Erythroblast (primary cell): ENCODE measurements at places on chromosomes 5 and 9.

DNA sequence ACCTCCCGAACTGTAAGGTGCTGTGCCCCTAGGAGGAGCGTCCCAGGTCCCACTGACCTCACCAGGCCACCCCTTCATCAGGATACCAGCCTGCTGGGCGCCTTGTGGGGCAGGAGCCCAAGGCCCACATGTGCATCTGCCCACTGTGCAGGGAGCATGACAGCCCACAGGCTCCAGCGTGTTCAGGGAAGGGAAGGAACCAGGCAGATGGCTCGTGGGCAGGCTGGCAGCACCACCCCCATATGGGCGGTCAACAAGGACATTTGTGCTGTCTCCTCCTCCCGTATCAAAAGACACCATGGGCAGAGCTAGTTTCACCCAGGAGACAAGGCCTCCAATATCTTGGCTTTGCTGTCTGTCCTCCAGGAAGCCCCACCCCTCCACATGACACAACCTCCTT lies 85.5 kb upstream of the PPP1R26 start:
- no peak for DNase-seq

- DNase-seq: no peak
Measured at GRCh38 chr9:99389087-99390033, 167.3 kb downstream of the SEC61B start.

- DNase-seq: no peak
Measured at GRCh38 chr9:30935730-30936129, 1448.7 kb upstream of the ACO1 start.

DNA sequence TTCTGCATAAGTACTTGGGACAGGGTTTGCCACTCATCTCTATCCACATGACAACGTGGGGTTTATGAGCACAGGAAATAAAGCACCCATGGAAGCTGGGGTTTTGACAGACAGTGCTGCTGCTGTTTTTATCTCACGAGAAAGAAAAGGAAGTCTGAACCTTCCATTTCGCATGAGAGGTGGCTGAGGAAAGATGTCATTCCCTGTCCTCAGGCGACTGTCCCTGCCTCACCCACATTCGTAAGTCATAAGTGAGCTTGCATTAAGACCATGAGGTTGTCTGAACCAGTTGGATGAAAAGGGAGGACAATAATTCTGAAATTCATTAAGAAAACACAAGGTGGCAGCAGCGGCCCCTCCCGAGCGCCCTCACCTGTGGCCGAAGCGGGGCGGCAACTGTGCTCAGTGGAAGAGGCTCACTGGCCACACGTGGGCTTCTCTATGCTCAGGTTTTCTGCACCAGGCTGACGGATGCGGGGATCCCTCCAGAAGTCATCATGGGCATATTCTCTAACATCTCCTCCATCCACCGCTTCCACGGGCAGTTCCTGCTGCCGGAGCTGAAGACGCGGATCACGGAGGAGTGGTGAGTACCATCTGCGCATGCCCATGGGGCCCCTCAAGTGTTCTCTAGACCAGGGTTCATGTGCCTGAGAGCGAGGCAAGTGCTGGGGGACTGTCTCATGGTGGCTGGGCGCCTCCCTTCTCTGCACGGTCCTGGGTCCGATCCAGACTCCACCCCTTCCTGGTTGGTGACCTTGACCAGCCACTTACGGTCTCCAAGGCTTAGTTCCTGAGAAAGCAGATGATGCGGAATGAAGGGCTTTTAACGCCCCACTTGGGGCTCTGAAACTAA lies 54.7 kb upstream of the SUSD3 start:
- peak; percentile 55 for DNase-seq

DNA sequence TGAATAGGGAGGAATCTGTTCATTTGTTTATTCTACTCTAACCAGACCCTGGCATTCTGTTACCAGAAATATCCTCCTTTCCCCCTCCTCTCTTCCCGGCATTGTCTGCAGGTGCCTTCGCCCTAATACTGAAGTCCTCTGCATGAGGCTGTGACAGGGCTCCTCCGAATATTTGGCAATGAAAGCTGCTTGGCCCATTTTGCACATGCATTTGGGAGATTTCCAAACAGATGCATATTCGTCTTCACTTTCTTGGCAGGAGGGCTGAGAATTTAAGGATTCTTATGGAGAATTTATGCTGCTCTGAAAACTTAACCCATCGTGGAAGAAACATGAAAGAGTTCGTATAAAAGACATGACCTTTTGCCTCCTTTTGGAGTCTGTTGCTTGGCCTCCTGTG lies 484.0 kb downstream of the ZNF608 start:
- no peak for DNase-seq

DNA sequence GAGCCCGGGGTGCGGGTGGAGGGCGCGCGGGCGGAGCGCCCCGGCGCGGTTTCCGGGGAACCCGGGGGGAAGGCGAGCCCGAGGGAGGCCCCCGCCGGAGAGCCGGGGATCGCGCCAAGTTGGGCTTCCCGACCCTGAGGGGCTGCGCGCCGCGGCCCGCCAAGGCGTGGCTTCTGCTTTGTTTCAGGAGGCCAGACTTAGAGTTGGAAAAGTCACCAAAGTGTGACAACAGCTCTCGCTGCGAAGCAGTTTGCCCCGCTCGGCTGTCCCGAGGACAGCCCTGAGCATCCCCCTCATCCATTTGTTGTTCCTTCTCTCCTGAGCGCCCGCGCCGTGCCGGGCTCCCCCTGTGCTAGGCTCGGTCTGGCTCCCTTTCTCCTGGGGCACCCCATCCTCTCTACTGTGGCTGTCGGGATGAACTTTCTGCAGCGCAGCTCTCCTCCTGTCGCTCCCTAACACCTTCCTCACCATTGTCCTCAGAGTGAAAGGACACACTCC lies 410 bp downstream of the GLIPR2 start:
- peak; percentile 36 for DNase-seq

DNA sequence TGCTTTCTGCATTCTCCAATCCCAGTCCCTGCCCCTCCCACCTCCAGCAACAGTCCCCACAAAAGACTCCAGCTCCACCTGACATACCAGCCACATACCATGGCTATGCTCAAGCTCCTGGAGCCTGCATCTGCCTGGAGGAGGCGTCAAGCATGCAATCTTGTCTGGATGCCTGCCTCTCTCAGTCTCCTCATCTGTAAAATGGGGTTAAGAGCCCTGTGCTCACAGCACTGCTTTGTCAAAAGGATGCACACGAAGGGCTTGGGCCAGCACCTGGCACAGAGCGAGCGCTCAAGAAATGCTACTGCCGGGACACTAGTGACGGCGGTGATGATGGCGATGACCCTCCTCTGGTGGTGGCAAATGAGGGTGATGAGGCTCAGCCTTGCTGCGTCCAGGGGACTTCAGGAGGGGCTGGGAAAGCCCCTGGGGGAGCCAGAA lies 202.9 kb upstream of the IER5L start:
- DNase-seq: no peak

GRCh38 chr5:10903786-10904560 lies 142.9 kb upstream of the DAP start:
- no peak for DNase-seq

DNA sequence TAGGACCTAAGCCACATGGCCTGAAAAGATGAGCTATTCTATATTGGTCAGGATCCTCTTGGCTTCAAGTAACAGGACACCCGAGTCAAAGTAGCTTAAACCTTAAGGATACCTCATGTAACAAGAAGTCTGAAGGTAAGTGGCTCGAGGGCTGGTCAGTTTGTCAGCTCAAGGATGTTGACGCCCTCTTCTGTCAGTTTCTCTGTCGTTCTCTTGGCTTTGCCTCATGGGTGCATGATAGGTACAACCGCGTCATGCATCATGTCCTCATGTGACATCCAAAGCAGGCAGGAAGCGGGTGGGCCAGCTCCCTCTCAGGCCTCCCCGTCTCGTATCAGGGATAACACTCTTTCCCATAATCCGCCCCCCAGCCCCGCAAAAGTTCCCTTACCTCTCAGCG lies 22.1 kb upstream of the TCERG1 start:
- DNase-seq: no peak

- no peak for DNase-seq
Measured at GRCh38 chr9:120893611-120894307, 16.8 kb upstream of the PHF19 start.

DNA sequence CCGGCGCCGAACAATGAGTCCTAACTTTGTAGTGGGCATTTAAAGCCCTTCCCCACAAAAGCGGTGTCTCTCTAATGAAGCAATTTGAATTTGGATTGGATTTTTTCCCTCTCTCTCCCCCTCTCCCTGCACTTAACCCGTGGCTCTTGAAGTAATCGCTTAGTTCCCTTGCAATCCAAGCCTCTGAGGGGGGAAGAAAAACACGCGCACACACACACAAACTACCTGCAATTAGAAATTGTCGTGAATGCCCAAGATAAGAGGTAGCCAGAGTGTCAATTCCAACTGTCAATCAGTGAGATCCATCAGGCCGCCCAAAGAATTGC lies 1.2 kb downstream of the LHX6 start:
- DNase-seq: no peak

GRCh38 chr5:151719228-151720000 lies 32.7 kb upstream of the SPARC start:
- peak; percentile 28 for DNase-seq

- no peak for DNase-seq
Measured at GRCh38 chr5:171295299-171295698, 13.7 kb upstream of the TLX3 start.

DNA sequence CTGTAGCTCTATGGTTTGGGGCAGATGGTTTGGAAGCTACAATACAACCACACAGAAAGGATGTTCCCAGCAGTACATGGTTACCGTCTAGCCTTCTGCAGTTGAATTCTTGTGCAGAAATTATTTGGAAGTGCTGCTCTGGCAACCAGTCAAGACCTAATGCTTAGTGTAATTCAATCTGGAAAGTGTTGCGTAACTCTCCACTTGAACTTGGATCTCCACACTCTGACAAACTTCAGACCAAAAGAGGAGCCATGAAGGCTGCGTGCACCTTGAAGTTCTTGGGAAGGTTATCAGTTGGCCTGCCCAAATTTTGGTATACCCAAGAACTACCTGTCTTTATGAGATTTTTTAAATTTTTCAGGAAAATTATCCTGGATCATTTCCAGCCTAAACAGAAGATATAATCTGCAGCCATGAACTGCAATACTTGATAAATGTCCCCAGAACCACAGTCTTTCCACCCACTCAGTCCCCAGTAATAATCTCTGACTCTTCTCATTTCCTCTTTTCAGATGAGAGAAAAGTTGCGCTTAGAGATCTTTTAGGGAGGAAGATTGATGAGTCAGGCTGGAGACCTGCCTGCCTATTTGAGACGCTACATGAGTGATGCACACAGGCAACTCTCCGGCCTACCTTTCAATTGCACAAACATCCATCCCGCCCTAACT lies 159.9 kb downstream of the FANCC start:
- no peak for DNase-seq

DNA sequence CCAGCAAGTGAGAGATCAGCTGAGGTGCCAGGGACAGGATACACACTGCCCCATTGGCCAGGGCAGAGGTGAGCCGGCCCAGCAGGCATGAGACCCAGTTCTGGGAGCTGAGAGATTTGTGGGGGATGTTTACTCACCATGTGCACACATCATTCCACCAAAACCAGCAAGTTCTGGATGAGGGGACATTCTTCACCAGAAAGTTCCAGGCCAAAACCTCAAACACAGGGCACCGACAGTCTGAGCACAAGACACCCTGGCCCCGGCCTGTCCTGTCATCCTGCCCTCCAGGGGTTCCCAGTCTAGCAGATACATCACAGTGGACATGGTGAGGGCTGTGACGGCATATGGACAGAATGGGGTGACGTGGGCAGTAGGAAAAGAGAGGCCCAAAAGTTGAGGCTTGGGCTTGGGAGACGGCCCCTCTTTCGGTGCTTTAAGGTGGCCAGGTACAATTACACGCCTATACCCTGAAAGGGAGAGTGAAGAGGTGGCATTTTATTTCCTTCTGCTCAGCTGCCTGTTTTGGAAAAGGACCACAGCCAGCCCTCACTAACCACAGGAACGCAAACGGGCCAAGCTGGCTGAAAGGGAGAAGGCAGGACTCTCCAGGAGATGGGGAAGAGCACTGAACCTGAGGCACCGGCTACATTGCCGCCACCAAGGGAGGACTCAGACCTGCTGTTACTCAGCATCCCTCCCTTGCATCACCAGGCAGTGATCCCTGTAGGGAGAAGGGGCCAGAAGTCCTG lies 64.0 kb downstream of the SHB start:
- DNase-seq: no peak

DNA sequence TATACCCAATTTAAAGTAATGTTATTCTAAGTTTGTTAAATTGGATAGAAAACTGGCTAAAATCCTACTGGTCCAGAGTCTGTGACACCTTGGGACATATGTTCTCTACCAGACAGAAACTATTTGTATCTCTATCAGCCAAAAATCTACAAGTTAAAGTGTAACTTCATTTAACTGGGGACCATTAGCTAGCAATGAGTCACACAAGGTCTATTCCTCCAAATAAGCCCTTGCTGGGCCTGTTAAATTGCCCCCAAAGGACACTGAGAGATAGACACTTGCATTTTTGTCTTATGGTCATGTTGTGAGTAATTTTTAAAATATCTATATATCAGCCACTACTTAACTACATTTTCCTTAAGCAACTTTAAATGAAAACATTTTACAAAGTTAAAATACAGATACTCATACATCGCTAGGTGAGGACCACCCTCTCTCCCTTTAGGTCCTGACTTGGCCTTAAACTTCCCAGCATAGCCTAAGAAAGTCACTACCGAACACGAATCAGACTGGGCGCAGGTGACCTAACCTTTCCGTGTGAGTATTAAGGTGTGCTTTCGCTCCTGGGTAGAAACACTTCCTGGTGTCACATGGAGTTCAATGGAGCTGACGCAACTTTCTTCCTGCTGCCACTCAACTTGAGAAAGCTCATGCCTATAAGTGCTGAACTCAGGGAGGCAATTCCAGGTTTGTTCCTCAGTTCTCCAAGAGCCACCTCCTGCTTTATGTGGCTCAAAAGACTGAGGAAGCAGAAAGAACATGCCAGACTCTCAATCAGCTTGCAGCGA lies 249.1 kb downstream of the DIRAS2 start:
- no peak for DNase-seq

DNA sequence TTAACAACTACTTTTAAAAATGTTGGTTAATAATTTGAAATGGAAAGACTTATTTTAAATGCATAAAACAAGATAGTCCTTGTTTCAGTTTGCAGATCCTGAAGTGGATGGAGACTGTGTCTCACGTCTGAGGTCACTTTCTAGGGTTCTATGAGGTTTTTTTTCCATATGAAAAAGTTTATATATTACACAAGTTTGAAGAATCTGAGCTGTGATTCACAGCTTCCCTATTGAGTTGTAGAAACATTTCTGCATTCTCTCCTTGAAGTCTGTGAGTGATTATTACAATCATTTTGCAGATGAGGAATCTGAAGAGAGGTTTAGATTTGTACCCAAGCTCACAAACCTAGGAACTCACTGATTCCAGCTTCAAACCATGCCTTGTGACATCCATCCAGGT lies 442.5 kb upstream of the KLF4 start:
- DNase-seq: no peak

GRCh38 chr5:178232920-178233429 lies 373 bp upstream of the PHYKPL start:
- DNase-seq: no peak

GRCh38 chr5:79056847-79057246 lies 12.6 kb downstream of the DMGDH start:
- DNase-seq: no peak

DNA sequence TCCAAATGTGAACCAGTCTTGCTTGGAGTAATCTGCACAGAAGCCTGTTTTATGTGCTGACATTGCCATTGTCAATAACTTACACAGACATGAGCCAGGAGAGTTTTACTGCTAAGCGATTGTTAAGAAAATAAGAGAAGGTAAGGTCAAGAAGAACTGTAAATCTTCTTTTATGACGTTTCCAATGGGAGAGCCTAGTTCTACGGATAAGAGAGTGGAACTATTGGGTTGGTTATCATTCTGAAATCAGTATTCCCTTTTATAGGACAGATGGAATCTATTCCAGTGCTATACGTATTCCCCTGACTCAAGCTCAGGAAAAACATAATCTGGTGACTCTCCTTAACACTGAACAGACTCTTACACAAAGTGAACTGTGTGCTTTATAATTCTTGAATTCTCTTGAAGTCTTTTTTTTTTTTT lies 137.9 kb upstream of the OTULINL start:
- no peak for DNase-seq
